ENCODE measurements at places on chromosomes 1 and 21.

DNA sequence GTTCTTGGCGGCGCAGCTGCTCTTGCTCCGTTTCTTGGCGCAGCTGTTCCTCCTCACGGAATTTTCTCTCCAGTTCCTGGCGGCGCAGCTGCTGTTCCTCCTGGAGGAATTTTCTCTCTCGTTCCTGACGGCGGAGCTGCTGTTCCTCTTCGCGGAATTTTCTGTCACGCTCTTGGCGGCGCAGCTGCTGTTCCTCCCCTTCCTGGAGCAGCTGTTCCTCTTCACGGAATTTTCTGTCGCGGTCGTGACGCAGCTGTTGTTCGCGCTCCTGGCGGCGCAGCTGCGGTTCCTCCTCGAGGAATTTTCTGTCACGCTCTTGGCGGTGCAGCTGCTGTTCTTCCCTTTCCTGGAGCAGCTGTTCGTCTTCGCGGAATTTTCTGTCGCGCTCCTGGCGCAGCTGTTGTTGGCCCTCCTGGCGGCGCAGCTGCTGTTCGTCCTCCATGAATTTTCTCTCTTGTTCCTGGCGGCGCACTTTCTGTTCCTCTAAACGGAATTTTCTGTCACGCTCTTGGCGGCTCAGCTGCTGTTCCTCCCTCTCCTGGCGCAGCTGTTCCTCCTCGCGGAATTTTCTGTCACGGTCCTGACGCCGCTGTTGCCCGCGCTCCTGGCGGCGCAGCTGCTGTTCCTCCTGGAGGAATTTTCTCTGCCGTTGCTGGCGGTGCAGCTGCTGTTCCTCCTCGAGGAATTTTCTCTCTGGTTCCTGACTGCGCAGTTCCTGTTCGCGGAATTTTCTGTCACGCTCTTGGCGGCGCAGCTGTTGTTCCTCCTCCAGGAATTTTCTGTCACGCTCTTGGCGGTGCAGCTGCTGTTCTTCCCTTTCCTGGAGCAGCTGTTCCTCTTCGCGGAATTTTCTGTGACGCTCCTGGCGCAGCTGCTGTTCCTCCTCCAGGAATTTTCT, 7.0 kb downstream of the TCHH start:
- no peak for DNase-seq

- DNase-seq: no peak
Measured at GRCh38 chr1:27349784-27350662, 8.2 kb downstream of the SYTL1 start.

GRCh38 chr1:24152631-24153494, 9.9 kb upstream of the IL22RA1 start:
- no peak for DNase-seq

DNA sequence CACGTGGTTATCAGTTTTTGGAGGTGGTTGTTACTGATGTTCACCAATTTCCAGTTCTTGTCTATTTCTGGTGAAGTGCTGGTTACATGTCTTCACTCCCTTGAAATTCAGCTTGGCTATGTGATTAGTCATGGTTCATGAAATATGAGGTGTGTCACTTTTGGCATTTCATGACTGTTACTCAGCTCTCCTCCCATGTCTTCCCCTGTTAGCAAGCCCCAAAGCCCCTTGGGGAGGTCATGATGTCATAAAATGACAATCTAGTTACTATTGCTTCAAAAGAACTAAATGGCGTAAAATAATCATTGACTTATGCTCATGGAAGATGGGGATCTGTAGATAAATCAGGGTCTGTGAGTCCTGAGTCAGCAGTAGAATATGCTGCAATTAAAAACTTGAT, 425.1 kb downstream of the SETD4 start:
- DNase-seq: no peak

DNA sequence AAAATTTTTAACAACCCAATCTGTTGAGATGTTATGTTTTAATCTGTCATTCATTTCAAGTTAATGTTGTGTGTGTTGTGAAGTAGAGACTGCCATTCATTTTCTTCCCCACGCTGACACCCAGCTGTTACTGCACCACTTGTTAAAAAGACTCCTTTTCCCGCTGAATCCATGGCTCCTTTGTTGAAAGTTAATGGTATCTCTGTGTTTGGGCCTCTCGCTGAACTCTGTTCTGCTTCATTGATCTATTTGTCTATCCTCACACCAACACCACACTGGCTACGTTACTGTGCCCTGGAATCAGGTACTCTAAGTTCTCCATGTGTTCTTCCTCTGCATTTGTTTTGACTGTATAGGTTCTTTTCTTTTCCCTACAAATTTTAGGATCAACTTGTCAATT, 58.2 kb downstream of the PDE9A start:
- DNase-seq: no peak

DNA sequence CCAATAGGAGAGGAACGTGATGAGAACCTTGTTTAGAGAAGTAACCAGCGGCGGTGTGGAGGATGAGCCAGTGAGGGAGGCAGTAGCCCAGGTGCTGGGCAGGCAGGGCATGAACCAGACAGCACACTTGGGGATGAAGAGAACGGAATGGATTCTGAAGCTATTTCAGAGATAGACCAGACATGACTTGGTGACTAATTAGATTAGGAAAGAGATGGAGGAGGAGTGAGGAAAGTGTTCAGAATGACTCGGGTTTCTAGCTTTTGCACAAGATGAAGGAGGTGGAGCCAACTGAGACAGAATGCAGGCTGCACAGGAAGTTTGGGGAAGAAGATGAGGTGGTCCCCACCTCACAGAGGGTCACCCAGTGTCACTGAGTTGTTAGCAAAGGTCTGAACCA, 5.1 kb downstream of the PEF1 start:
- DNase-seq: no peak

GRCh38 chr21:38794978-38795377, 10.8 kb upstream of the ETS2 start:
- DNase-seq: no peak

- no peak for DNase-seq
Measured at GRCh38 chr1:227941509-227942020, 6.2 kb downstream of the WNT9A start.

DNA sequence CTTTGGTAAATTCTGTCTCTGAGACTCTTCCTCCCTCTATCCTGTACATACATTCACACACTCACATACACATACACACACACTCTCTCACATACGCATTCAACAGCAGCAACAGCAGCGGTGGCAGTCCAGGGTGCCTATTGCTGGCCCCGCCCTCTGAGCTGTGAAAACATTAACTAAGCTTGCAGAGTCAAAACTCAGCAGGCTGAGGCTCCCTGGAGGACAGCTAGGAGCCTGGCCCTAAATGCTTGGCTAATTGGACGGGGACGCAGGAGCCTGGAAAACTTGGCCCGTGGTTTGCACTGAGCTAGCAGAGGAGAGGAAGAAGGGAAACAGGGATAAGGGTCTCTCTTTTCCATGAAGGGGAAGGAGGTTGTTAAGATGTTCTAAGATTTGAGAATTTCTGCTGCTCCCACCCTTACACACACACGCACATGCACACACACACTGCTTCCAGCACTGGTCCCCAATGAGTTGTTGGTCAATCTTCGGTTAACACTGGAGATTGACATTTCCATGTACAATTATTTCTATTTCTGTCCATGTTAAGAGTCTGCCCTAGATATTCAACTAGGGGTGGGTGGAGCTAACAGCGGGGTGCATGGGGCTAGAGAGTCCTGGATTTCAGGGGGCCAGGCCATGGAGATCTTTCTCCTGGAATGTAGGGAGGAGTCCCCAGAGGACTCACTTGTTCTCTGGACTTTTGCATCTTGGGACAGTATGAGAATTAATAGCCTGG, 94.2 kb downstream of the PLXNA2 start:
- DNase-seq: no peak

DNA sequence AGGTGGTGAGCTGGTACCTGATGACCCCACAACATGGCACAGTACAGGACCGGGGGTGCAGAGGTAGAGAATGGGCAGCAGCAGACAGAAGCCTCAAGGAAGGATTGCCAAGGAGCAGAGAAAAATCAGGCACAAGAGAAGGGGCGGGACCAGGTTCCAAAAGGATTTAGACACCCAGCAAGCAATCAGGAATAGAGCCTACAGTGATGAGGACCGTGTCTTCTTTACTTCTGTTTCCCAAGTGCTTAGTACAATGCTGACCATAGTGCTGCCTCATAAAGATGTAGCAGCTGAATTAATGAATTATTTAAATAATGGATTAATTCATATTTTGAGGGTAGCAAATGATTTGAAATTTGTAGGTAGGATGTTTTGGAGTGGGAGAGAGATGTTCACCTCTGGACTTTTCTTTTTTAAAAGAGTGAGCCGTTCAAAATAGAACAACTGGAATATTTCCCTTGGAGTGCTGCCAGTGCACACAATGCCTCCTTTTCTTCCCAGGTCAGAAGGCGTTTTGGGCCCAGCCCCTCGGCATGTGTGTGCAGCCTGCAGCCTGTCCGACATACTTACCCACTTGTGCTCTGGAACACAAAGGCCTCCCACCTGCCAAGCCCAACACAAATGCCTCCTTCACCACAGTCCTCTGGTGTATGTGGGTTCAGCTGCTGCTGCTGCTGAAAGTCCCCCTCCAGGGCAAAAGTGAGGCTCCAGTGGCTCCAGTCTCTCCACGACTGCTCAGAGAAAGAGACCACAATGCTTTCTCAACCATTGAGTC, 19.6 kb downstream of the KANK4 start:
- DNase-seq: no peak

GRCh38 chr1:77900687-77901293, 12.4 kb downstream of the NEXN start:
- DNase-seq: peak; percentile 7

DNA sequence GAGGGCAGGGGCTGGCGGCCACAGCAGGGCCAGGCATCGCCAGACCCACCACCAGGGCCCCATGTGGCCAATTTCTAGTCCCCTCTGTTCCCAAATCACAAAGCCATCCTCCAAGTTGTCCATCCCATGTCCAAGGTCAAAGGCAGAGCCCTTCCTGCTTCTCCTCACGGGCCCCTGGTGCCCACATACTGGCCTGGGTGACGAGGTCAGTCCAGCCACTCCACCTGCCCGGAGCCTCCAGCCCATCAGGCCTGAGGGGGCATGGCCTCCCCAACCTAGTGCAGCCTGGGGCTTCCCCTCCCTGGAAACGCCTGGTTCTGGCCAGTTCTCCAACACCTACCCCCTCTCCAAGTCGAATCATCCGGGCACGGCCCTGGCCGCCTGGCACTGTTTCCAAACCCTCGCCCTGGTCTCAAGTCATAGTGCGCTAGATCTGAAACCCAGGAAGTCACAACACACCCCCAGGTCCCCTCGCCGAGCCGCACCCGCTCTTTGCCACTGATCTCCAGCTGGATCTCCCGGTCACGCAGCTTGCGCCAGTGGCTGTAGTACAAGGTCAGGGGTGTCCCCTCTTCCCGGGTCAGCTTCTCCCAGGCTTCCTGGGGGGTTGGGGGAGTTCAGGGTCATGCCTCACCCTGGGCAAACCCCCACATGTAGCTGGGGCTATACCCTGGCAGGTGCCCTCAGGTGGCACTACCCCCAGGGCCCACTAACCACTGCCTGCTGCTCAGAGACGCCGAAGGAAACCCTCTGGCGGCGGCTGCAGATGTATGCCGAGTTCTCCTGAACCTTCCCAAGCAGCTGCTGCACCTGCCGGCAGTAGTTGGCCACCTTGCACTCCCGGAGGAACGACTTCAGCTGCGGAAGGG, 13.1 kb downstream of the NOC2L start:
- DNase-seq: no peak

DNA sequence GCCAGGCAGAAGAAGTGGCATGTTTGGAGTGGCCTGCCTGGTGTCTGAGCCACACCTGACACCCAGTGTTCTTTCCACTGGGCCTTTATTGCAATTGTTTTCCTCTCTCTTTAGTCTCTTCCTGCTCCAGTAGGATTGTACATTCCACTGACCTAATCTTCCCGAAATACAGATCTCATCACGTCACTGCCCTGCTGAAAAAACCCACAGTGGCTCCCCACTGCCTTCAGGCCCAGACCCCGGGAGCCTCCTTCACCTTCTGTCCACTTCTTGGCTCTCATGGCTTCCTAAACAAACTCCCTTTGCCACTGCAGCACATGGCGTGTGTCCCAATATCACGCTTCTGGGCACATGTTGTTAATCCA, 25.3 kb upstream of the ATP5PO start:
- no peak for DNase-seq

- DNase-seq: no peak
Measured at GRCh38 chr1:116478621-116479020, 92.2 kb downstream of the CD58 start.

GRCh38 chr1:13947658-13948057, 247.7 kb downstream of the PRDM2 start:
- no peak for DNase-seq

DNA sequence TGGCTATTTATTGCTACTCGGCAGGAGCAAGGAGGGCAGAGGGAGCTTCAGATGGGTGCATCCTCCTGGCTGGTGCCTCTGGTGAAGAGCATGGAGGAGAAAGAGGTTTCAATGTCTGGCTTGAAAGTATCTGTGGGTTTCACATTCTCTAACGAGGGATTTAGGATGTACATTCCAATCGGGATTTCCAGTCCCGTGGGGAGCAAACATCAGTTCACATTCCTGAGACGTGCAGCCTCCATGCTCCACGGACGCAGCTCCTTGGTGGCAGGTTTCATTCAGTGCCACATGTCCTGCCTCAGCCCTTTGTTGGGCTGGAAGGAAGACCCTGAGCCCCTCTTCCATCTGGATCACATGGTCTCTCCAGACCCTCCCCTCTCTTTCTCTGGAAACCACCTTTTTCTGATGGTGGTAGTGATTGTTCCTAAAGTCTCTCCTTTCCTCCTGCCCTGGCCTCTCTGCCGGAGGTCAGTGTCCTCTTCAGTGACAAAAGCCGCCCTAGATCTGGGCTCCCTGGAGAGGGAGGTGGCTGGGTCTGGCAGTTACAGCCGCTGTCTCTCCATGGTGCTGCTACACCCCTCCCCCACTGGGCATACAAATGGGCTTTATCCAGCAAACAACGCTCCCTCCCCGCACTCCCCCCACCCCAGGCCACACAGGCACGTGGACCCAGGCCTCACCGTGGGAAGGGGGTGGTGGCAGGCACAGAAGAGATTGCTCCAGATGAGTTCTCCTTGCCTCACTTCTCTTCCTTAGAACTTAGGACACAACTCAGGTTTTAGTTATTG, 826 bp upstream of the CA14 start:
- no peak for DNase-seq

- no peak for DNase-seq
Measured at GRCh38 chr1:74579425-74579824, 67.0 kb upstream of the LRRC53 start.

DNA sequence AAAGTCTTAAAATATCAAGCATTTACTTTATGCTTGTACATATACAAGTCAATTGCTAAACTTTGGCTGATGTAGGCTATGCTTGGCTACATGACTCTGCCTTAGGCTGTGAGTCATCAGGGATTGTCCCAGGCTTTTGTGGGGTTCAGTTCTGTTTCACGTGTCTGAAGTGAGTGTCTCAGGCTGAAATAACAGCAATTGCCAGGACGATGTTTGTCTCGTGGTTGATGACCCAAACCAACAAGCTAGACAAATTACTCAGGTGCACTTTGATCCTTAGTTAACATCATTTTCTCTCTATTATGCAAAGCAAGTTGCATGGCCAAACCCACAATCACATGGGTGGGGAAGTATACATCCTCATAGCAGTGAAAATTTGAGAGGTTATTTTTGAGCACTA, 410.1 kb downstream of the BRINP3 start:
- no peak for DNase-seq

DNA sequence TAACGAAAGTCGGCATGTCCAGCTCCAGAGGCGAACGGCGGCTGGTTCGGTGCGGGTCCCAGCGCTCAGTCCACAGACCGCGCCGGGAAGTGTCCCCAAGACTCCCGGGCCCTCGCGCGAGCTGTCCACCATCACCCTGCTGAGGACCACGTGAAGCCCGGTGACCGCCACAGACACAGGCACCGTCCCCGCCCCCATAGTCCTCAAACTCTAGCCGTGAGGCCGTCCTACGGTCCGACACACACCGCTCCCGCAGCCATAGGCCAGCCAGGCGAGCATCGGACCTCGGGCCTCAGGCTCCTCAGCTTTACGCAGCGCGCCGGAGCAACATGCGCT, 535 bp downstream of the SETD4 start:
- peak; percentile 52 for DNase-seq
